ENCODE measurements at places on chromosomes 6 and 20.

DNA sequence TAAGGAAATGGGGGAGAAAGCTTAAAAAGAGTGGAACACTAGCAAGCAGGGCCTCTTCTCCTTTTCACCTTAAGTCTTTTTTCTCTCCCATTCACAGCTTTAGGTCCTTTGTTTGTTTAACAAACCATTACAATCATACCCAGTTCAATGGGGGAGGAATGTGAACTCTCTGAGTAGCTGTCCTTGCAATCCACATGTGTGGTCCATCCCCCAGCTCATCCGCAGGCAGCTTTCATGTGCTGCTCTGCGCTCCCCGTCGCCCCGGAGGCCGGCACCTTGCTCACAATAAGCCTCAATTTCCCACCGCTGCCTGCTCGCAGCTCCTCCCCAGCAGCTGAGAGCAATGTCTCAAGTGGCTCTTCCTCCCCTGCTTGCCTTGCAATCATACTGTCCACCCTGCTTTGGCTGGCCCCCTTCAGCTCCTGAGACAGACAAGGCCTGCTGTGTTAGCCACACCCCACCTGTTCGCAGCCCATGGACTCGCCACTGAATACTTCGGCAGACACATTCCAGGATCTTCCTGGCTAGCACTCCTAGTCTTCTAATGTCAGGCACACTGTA is 49.1 kb downstream of the PLAGL1 start:
- DNase-seq: no peak

DNA sequence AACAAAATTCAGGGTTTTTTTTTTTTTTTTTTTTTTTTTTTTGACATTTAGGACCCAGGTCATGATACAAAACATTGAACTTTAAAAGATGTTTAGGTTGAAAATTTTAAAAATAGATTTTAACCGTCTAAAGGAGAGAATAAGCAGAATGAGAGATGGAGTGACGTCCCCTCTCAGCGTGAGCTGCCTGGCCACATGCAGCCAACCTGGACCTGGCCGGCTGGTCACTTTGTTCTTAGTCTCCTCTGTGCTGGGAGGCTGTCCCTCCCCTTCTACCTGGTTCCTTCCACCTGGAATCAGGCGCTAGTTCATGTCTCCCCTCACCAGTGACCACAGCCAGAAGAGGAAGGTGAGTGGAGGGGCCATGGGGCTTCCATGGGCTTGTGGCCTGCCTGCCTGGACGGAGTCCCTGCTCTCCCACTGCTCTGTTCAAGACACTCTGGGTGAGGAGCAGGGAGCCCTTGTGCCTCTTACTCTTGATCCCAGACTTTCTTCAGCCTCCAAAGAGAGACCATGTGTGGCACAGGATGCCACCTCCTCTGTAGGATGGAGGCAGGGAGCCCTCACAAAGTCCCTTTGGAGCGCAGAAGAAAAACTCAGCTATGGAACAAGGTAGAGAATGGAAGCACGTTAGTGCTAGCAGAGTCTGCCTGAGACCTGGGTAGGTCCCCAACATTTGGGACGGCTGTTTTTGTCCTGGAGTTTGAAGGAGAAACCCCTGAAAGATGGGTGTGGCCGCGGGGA is 31.7 kb downstream of the IRF4 start:
- DNase-seq: no peak

GRCh38 chr6:11769244-11769643 is 9.4 kb downstream of the ADTRP start:
- no peak for DNase-seq

GRCh38 chr6:120514544-120514943 is 819.7 kb downstream of the TBC1D32 start:
- DNase-seq: no peak

- DNase-seq: no peak
These were observed 6.9 kb downstream of the PI3 start for GRCh38 chr20:45181639-45182038.
